Hepatocyte (in vitro differentiated cells): ENCODE measurements at places on chromosomes 1 and 21. TPM values are rescaled to one million over a fixed set of nuclear protein-coding genes. Genes with fewer than 3 reads are reported as not detected.
A peak's percentile ranks its signal among the peaks of the same experiment; 100 is the strongest.

DNA sequence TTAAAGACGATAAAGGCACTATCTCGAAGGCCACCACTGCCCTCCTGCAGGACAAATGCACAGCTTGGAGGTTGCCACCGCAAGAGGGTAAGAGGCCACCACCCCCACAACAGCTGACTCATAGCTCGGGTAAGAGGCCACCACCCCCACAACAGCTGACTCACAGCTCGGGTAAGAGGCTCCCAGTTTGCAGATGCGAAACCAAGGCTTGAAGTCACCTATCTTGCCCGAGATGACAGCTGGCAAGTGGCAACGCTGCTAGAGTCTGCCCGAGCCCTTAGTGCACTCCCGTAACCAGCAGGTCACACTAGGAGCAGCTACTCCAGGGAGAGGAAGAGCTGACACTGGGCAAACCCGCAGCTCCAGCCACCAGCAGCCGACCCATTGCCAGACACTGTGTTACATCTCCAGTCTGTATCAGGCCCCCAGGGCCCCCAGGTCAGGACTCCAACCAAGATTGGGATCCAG is 17.1 kb upstream of the SPSB1 start:
- no peak for DNase-seq

DNA sequence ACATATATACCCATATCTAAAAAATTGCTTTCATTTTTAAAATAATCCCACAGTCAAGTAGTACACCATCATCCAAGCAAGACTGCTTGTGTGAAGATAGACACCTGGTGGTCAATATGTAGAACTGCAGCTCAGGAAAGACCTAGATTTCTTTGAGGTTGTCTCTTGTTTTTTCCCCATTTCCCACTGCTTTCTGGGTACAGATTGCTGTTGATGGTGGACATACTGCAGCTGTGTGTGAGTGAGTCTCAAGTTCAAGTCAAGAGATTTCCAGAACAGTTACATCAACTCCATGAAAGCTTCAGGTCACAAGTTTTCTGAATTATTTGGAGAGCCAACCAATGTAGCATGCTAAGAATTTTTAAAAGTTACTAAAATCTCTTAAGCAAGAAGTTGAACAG is 306.4 kb downstream of the DUSP10 start:
- peak; percentile 68 for DNase-seq

The RGS16 gene
- polyA plus RNA-seq: 7.6 and 18.1 TPM in 2 replicates

GRCh38 chr1:218658269-218658668 is 313.1 kb downstream of the TGFB2 start:
- no peak for DNase-seq

GRCh38 chr1:24987875-24988557 is 57.9 kb upstream of the RUNX3 start:
- no peak for DNase-seq
